Ascending aorta (tissue), 2 donors: ENCODE measurements at places on chromosomes 13 and 19. TPM values are rescaled to one million over a fixed set of nuclear protein-coding genes. Genes with fewer than 3 reads are reported as not detected.

DNA sequence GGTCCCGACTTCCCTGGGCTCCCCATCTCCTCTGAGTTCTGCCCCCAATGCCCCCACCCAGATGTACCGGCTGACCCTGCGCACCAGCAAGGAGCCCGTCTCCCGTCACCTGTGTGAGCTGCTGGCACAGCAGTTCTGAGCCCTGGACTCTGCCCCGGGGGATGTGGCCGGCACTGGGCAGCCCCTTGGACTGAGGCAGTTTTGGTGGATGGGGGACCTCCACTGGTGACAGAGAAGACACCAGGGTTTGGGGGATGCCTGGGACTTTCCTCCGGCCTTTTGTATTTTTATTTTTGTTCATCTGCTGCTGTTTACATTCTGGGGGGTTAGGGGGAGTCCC, 6.5 kb downstream of the FUZ start:
- H3K4me3 ChIP-seq = no peak overlapping the region
- H3K27ac ChIP-seq = no peak overlapping the region
- peaks cover 17% of the 10 kb centered on the region for H3K4me1 ChIP-seq

DNA sequence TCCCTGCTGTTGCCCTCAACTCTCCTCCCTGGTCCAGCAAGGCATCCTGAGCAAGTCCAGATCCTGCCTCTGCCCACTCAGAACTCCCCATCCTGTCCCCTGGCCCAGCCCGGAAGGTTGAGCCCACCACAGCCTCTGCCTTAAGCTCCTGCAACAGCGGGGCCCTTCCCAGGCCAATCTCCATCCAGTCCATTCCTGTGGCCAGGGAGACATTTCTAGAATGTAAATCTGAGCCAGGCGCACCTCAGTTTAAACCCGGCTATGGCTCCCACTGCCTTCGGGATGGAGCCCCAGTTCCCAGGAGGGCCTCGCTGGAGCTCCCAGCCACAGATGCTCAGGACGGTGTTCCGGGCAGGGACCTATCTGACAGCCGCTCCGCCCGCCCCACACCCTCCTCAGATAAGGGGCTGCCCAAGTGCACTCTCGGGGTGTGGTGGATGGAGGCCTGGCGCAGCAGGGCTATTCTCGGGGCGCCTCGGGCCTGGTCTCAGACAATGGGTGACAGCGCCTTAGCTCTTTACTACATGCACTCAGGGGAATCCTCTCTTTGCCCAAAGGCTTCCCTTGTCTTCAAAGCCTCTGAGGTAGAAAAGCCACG, 5.3 kb downstream of the TRAPPC6A start:
- peaks cover 7% of the 10 kb centered on the region for H3K4me1 ChIP-seq
- H3K27me3 ChIP-seq = no peaks in the 10 kb centered on the region
- H3K36me3 ChIP-seq = no peaks in the 10 kb centered on the region
- no peak overlapping the region for H3K27ac ChIP-seq
- DNase-seq = no peak

DNA sequence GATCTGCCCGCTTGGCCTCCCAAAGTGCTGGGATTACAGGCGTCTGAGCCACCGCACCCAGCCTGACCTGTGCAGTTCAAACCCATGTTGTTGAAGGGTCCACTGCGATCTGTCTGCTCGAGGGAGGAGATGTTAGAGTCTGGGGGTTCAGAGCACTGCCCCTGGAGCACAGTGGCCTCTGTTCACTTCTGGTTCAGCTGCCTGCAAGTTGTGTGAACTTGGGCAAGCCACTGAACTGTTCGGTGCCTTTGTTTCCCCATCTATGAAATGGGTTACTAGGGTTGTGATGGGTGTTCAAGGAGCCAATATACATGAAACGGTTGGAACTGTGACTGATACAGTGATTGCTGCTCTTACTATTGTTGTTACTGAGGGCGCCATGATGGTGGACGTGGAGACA, 1.7 kb downstream of the PLIN5 start:
- no peaks in the 10 kb centered on the region for H3K36me3 ChIP-seq
- no peak overlapping the region for H3K27ac ChIP-seq
- H3K27me3 ChIP-seq = no peaks in the 10 kb centered on the region
- H3K4me3 ChIP-seq = no peak overlapping the region

Gene GRIK5
- total RNA-seq = 15.5 TPM

- H3K4me1 ChIP-seq = peaks cover 45% of the 10 kb centered on the region
- peak; percentile 94 for DNase-seq
- H3K4me3 ChIP-seq = peak overlapping the region; percentile 42
- no peaks in the 10 kb centered on the region for H3K27me3 ChIP-seq
- peaks cover 19% of the 10 kb centered on the region for H3K36me3 ChIP-seq
- H3K27ac ChIP-seq = peak overlapping the region; percentile 94
Observed at GRCh38 chr19:13091400-13092157, 11.1 kb downstream of the LYL1 start.

GRCh38 chr19:33524024-33524664, 2.6 kb upstream of the PEPD start:
- H3K4me1 ChIP-seq = peaks cover 7% of the 10 kb centered on the region
- no peak for DNase-seq
- H3K36me3 ChIP-seq = no peaks in the 10 kb centered on the region
- H3K4me3 ChIP-seq = no peak overlapping the region

DNA sequence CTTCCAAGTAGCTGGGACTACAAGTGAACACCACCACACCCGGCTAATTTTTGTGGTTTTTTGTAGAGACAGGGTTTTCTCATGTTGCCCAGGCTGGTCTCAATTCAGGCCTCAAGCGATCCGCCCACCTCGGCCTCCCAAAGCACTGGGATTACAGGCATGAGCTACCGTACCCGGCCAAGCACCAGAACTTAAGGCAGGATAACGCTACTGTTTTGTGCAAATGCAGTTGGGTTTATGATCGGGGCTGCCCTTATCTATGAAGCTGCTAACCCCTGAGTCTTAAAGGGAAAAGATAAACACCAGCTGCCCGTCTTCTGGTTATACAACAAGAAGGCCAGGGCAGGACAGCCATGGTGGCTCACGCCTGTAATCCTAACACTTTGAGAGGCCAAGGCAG, 12.6 kb upstream of the TM6SF2 start:
- no peaks in the 10 kb centered on the region for H3K27me3 ChIP-seq
- DNase-seq = no peak
- no peak overlapping the region for H3K4me3 ChIP-seq
- peaks cover 73% of the 10 kb centered on the region for H3K36me3 ChIP-seq
- no peak overlapping the region for H3K27ac ChIP-seq

DNA sequence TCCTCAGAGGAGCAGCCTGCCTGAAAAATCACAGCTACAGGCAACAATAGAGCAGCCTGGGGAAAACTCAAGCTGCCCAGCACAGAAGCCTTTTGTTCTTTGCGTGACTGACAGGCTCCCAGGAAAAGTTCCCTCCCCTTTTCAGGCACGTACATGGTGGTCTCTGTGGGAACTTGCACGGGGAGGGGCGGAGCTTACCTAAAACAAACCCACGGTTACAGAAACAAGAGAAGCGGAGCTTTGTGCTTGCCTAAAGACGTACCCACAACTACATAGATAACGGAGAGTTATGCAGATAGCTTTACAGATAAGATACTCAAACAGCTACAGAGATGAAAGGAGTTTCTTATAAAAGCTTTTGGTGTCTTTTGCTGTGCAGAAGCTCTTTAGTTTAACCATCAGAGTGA, 11.4 kb downstream of the ETFB start:
- H3K27ac ChIP-seq = no peak overlapping the region
- H3K27me3 ChIP-seq = no peaks in the 10 kb centered on the region

DNA sequence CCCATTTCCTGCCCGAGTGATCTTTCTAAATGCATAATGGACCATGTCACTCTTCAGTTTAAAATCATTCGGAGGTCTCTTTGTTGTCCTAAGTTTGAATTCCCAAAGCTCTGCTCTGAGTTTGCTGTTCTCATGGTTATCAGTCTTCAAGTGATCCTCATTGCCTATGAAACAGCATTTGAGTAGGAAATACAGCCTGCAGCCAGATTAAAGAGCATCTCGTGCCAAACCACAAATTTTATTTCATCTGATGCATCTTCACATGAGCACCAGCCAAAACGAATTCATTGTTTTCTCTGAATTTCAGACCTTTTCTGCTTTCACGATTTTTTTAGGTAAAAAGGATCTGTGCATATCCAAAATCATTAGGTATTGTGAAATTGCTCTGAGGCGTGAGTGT, 299.6 kb downstream of the TDRD3 start:
- no peaks in the 10 kb centered on the region for H3K4me1 ChIP-seq
- DNase-seq = no peak
- no peaks in the 10 kb centered on the region for H3K27me3 ChIP-seq
- no peak overlapping the region for H3K27ac ChIP-seq
- no peak overlapping the region for H3K4me3 ChIP-seq
- H3K36me3 ChIP-seq = no peaks in the 10 kb centered on the region

GRCh38 chr13:39786091-39786490, 130.6 kb downstream of the COG6 start:
- H3K36me3 ChIP-seq = no peaks in the 10 kb centered on the region
- H3K27ac ChIP-seq = no peak overlapping the region
- no peak for DNase-seq
- H3K4me3 ChIP-seq = no peak overlapping the region

DNA sequence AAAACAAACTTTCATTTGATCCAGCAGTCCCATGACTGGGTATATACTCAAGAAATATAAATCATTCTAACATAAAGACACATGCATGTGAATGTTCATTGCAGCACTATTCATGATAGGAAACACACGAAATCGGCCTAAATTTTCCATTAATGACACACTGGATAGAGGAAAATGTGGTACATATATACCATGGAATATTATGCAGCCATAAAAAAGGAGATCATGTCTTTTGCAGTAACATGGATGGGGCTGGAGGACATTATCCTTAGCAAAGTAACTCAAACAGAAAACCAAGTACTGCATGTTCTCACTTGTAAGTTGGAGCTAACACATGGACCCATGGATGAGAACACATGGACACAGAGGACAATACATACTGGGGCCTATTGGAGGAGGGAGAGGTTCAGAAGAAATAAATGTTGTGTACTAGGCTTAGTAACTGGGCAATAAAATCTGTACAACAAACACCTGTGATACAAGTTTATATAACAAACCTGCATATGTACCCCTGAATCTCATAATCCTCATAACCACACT, 283.6 kb downstream of the LMO7 start:
- no peak overlapping the region for H3K4me3 ChIP-seq
- DNase-seq = no peak
- H3K27me3 ChIP-seq = no peaks in the 10 kb centered on the region

Gene DCLK1
- total RNA-seq = 22.6 TPM

Gene KIR2DL4
- total RNA-seq = not detected

DNA sequence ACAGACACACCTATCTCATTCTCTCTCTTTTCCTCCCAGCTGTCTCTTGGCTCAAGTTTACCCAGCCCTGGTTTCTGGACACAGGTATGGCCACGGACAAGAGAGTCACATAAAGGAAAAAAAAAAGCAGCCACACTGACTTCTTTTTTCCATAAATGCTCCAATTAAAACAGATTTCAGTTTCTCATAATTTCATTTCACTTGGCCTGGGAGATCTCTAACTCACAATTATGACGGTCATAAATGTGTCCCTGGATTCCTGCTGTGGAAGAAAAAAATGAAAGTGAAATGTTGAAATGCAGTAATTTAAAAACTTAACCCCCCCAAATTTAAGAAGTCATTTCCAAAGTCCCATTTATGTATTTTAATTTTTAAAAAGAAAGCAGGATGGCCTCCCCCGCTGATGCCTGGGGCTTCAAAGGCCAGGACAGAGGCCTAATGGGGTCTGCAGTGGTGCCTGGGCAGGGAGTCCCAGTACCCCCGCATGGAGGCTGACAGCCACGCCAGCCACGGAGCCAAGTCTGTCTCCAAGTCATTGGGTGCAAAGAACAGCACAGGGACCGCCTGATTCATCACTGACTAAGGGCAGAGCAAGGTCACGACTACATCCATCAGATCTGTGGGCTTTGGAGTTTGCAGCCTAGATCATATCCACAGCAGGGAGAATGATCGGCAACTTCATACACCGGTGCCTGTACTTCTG, 79.7 kb downstream of the TSHZ3 start:
- H3K36me3 ChIP-seq = no peaks in the 10 kb centered on the region
- DNase-seq = peak; percentile 47
- H3K27ac ChIP-seq = no peak overlapping the region
- H3K4me3 ChIP-seq = no peak overlapping the region
- H3K27me3 ChIP-seq = no peaks in the 10 kb centered on the region

- H3K27me3 ChIP-seq = no peaks in the 10 kb centered on the region
- no peak overlapping the region for H3K27ac ChIP-seq
- no peak for DNase-seq
Observed at GRCh38 chr19:3266092-3266693, 41.7 kb downstream of the CELF5 start.

DNA sequence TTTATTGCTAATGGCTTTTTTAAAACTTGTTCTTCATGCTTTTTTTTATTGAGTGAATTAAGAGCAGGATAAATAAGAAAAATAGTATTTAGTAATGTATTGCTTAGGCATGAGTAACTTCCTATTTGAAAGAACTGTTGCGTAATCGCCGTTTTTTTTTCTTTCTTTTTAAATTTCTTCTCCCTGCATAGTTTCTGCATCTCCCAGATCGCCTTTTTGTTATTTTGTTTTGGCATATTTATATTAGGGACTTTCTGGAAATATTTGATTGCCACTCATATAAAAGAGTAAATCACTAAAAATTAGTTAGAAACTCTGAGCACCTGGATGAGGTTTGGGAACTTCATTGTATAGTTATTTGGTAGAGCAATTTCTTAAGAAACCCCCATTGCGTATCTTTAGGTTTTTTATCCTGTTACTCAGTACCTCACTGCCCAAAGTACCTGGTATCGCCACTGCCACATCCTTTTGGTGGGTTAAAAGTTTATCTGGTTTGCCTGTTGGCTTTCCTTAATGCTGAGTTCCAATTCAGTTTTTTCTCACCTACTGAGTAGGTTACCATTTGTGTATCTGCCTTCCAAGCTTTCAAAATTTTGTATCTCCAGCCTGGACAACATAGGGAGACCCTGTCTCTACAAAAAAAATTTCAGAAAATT, 36.2 kb upstream of the LPAR6 start:
- peaks cover 5% of the 10 kb centered on the region for H3K4me1 ChIP-seq
- H3K27ac ChIP-seq = peak overlapping the region; percentile 56
- H3K27me3 ChIP-seq = no peaks in the 10 kb centered on the region
- DNase-seq = no peak

Gene KLK10
- 1.6 TPM for total RNA-seq

DNA sequence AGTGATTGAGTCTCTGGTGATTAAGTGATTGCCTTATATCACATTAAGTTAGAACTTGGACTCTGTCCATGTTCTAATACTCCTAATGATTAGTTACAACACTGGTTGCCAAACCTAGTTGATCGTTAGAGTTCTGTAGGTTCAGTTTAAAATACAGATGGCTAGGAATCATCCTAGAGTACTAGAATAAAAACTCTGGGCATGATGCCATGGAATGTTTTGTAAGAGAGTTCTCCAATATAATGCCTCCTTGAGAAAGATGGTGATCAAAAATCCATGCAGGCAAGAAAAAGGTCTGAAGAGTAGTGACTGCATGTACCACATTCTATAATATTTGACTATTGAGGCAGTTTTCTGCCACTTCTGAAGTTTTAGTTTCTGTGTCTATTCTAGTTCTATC, 176.3 kb downstream of the GPC5 start:
- H3K27ac ChIP-seq = no peak overlapping the region
- H3K36me3 ChIP-seq = no peaks in the 10 kb centered on the region
- H3K4me1 ChIP-seq = no peaks in the 10 kb centered on the region
- no peak for DNase-seq
- H3K27me3 ChIP-seq = no peaks in the 10 kb centered on the region
- H3K4me3 ChIP-seq = no peak overlapping the region

- H3K27me3 ChIP-seq = no peaks in the 10 kb centered on the region
- peaks cover 54% of the 10 kb centered on the region for H3K4me1 ChIP-seq
- no peak for DNase-seq
- H3K27ac ChIP-seq = peak overlapping the region; percentile 96
Observed at GRCh38 chr13:40191186-40191980, 475.1 kb downstream of the FOXO1 start.

Gene HAUS8
- 4.3 TPM for total RNA-seq

- peaks cover 32% of the 10 kb centered on the region for H3K36me3 ChIP-seq
- no peak for DNase-seq
- H3K27me3 ChIP-seq = peaks cover 11% of the 10 kb centered on the region
- H3K4me1 ChIP-seq = peaks cover 9% of the 10 kb centered on the region
- no peak overlapping the region for H3K27ac ChIP-seq
Observed at GRCh38 chr19:996051-996838, 4.0 kb upstream of the GRIN3B start.
